NCI-H345 (cell line): ENCODE measurements at places on chromosomes 1 and 21.
A peak's percentile ranks its signal among the peaks of the same experiment; 100 is the strongest.

DNA sequence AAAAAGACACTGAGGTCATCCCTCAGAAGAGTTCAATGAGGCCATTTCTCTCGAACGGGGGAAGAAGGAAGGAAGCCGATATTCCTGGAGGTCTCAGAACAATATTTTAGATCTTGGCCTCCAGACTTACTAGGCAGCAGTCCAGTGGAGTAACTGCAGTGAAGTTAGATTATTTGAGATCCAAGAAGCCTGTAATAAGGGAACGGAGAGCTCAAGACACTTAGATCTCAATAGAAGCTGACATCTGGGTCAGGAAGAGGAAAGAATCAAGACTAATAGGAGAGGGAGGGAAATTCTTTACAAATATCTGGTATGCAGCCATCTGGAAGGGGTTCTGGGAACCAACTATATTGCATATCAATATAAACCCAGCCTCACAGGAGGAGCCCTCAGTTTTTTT is 13.6 kb upstream of the ENAH start:
- no peak for DNase-seq

DNA sequence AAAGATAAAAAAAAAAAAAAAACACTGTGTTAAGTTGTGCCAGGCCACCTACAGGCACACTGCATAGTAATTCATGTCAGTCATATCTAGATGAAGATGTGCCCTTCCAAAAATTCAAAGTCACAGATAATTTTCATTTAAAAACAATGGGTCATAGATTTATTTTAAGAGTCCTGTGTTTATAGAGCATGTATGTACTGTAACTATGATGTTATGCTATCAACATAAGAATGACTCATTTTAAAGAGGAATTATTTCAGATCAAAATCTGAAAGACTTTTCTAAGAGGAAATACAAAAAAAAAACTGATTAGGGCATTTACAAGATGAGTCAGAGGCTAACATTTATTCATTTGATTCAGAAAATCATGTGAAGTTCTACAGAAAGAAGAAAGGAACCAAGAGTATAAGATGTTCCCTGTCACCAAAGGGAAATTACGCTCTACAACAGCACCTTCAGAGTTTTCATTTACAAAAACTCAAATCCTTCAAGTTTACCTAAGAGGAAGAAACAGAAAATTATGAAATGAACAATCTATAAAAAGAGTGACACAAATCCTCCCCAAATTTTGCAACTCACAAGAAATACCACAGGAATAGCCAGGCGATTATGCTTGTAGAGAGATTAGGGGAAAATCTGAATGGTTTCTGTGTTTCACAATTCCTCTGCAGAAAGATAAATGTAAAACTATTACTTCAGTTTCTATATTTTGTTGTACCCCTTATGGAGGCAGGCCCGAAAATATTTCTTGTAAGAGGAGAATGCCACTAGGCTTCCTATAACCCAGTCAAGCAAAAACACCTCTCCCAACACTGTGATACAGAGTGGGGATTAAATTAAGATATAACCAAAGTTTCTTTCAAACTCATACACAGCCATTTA is 13.8 kb downstream of the TP53BP2 start:
- DNase-seq = no peak

GRCh38 chr21:31180256-31181081 is 142.2 kb upstream of the KRTAP19-8 start:
- peak; percentile 17 for DNase-seq

DNA sequence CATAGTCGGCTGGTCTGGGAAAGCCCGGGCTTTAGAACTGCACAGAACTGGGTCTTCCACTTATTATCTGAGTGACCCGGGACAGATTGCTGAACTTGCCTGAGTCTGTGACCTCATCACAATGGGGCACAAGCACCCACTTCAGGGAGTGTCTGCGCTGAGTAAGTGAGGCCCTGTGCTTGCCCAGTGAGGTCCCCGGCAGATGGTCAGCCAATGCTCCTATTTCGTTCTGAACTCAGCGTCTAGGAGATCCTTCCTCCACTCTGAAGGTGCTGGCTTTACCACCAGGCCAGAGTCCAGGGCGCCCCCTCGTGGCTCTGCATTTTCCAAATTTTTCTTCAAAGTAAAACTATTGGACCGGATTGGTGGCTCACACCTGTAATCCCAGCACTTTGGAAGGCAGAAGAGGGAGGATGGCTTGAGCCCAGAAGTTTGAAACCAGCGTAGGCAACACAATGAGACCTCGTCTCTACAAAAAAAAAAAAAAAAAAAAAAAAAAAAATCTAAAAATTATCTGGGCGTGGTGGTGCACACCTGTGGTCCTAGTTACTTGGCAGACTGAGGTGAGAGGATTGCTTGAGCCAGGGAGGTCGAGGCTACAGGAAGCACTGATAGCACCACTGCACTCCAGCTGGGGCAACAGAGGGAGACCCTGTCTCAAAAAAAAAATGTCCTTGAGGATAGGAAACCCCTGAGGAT is 61.7 kb downstream of the FCRL5 start:
- peak; percentile 68 for DNase-seq

DNA sequence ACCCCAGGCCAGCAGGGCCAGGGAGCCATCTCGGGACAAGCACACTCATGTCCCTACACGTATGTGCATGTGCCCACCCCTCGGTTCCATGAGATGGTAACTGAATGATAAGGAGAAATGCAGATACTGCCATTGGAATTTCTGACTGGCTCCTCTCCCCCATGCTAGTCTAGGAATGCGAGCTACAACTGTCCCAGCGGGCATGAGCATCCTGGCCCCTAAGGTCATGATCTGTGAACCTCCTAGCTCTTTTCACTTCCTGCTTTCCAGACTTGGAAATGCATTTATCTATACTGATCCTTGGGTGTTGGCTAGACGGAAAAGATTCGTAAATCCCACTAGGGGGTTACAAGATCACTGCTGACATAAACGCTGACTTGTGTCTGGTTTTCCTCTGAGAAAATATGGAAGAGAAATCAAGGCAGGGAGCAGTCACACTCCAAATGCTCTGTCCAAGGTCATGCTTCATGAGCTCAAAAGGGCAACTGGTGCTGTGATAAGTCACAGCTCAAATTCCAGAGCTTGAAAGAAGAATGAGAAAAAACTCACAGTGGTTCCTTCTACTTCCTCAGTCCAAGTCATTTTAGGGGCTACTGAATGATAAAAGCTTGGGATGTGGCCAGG is 49.8 kb downstream of the SLC45A1 start:
- DNase-seq = no peak

DNA sequence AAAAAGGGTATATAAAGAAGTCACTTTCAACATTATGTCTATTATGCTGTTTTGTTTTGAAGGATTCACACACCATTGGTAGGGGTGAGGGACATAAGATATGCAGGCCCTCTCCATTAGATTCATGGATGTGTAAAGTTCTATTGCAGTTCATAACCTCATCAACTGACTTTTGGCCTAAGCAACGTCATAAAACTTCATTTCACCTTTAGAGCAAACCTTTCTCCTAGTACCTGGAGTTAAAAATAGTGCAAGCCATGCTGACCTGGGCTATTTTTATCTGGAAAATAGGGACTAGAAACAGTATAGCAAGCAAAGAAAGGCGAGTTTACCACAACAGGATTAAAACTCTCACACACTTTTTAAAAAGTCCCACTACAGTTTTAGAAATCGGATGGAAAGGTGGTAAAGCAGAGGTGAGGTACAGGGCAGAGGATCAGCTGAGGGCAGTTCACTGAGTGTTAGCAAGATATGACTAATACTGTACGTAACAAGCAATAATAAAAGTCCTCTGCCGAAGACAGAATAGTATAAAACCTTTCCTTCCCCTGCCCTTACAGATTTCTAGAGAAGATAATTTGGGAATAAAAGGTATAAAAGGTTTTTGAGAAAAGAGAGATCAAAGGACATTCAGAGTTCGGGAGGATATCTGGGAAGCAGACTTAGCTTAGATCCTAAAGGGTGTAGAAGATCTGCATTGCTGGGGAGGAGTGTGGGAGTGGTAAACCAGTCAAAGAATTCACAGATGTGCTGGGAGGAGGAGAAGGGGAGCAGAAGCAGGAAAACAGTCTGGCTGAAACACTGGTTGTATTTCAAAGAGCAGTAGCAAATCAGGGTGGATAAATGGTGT is 14.3 kb downstream of the EGLN1 start:
- DNase-seq = no peak

GRCh38 chr1:145992958-145993617 is 3.3 kb downstream of the TXNIP start:
- no peak for DNase-seq

DNA sequence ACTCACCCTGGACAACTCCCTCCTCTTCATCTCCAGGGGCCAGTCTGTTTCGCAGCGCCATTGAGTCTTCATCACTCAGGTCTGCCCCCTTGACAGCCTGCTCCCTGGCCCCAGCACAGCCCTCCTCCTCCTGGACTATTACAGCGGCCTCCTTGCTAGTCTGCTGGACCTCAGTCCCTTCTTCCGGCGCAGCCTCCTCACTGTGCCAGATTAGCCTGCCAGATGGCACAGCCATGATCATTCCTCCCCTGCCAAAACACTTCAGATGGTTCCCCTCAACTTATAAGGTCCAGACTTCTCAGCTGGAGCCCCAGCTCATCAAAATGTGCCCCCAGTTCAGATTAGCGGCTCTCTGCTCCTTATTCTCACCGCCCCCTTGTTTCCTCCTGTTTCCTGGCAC is 7.0 kb upstream of the CELSR2 start:
- no peak for DNase-seq
